ENCODE measurements at places on chromosomes 7 and 10.

- DNase-seq = no peak
These were observed 151.3 kb downstream of the LRRN3 start for GRCh38 chr7:111242141-111242755.

- no peak for DNase-seq
These were observed 360.4 kb upstream of the CELF2 start for GRCh38 chr10:10657139-10657760.

DNA sequence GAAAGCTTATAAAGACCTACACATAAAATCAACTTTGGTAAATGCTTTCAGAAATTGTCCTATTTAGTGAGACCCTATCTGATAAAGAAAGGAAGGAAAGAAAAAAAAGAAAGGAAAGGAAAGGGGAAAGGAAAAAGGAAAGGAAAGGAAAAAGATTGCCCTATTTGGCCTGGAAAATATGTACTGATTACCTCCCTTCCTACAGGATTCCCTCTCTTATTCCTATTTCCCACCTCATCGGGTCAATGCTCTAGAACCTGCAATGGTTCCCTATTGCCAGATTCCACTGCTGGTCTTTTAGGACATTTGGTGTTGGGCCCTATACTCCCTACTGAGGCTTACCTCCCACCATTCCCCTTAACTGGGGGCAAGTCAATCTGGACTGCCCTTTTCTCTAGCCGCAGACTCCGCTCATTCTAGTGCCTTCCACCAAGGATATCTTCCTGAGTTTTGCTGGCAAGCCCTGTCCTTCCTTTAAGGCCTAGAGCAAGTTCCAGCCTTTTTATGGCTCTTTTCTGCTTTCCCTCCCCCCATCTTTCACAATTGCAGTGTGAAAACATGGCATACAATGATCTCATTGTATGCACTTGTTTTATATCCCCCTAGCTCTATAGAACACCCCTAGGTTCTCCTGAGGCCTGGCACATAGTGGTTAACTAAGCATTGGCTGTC lies 4.4 kb downstream of the DDIT4 start:
- DNase-seq = no peak

DNA sequence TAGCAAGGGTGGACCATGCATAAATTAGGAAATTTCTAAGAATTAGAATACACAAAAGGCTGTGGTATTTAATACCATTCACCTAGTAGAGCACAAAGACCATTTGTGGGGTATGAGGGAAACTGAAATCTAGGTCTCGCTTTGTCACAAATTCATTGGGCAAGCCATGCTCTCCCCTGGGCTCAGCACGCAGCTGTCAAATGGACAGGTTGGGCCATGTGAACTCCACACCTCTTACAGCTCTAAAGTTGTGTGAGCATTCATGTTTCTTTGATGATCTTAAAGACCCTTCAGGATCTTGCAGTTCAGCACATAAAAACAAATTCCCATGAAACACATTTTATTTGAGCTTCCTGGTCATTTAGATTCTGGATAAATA lies 121.3 kb downstream of the CHN2 start:
- no peak for DNase-seq

DNA sequence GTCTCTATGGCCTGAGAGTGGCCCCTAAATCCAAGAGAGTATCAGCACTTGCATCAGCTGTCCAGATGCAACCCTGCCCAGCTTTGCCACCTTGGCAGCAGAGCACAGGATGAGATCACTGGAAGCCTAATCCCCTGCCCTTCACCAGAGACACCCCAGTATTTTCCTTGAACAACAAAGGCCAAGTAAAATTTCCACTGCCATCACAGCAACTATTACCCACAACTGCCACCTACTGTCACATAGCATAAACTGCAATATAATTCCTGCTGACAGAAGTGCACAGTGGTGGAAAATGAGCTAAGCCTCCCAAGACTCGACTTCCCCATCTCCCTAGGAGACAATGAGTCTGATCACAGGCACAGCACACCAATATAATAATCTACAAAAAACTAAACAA lies 462.8 kb upstream of the ZWINT start:
- no peak for DNase-seq

- DNase-seq = no peak
These were observed 438.3 kb downstream of the RPS24 start for GRCh38 chr10:78471723-78472550.

GRCh38 chr7:70319057-70319456 lies 720.8 kb downstream of the AUTS2 start:
- no peak for DNase-seq

DNA sequence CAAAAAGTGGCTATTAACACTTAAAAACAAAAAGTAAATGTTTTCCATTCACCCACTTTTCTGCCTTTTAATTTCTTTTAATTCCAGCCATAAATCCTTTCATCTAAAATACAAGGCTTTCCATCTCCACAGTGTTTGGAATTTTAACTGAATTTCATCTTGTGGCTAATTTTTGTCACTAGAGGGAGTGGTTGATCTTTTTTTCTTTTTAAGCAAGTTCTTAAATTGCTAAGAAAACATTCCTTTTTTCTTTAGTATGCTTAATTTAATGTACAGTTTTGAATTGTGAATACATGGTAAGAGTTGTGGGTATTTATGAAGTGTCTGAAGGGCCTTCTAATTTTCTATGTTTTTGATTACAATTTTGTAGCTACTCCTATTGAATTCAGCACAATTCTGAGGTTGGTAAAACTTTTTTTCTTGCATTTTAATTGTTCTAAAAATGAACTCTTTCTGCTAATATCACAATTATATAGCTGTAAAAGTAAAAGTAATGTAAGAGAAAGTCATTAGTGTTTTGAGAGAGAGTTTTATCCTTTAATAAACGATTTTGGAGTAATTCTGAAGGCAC lies 54.9 kb upstream of the ANK3 start:
- DNase-seq = no peak

- no peak for DNase-seq
These were observed 46.1 kb upstream of the FOXP2 start for GRCh38 chr7:114368492-114368891.

- no peak for DNase-seq
These were observed 46.7 kb downstream of the RAB18 start for GRCh38 chr10:27550823-27551222.

- DNase-seq = no peak
These were observed 1.7 kb downstream of the TSPAN12 start for GRCh38 chr7:120856198-120856597.

GRCh38 chr7:91043924-91044645 lies 220.1 kb upstream of the FZD1 start:
- DNase-seq = no peak

- no peak for DNase-seq
These were observed 1.2 kb downstream of the BRAF start for GRCh38 chr7:140923358-140924006.

- DNase-seq = no peak
These were observed 50.9 kb downstream of the CCDC3 start for GRCh38 chr10:12950583-12951128.

DNA sequence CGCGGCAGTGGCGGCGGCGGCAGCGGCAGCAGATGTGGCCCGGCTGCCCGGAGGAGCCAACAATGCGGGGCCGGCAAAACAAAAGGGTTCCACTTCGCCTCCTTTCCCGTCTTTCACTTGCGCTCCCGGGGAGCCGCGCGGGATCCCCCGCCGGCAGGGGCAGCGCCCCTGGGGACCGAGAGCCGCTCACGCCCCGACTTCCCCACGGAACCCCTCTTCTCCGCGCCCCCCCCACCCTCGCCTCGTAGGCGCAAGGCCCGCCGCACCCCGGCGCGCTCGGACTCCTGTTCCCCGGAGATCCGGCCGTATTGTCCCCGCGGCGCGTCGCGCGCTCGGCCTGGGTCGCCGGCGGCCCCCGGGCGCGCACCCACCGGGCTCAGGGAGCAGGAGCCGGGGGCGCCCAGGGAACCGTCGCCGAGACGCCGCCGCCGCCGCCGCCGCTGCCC lies 854 bp downstream of the CTBP2 start:
- no peak for DNase-seq

GRCh38 chr7:16193631-16194030 lies 227.7 kb downstream of the CRPPA start:
- DNase-seq = no peak

DNA sequence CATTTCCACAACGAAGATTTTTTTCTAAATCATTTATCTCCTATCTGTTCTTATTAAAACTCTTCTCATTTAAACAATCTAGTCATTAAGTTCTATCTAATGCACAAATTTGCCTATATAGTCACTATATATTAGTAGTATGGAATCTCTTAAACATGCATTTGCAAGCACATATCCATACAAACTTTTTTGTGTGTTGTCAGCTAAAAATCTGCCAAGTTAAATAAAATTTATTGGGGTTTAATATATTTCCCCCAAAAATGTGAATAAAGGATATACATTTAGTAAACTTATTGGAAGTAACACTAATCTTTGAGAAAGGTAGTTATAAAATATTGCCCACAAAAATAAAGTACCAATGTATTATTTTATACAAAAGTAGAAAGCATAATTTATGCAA lies 55.3 kb downstream of the ORC5 start:
- no peak for DNase-seq

- DNase-seq = no peak
These were observed 4.8 kb upstream of the MTG1 start for GRCh38 chr10:133388973-133389818.

DNA sequence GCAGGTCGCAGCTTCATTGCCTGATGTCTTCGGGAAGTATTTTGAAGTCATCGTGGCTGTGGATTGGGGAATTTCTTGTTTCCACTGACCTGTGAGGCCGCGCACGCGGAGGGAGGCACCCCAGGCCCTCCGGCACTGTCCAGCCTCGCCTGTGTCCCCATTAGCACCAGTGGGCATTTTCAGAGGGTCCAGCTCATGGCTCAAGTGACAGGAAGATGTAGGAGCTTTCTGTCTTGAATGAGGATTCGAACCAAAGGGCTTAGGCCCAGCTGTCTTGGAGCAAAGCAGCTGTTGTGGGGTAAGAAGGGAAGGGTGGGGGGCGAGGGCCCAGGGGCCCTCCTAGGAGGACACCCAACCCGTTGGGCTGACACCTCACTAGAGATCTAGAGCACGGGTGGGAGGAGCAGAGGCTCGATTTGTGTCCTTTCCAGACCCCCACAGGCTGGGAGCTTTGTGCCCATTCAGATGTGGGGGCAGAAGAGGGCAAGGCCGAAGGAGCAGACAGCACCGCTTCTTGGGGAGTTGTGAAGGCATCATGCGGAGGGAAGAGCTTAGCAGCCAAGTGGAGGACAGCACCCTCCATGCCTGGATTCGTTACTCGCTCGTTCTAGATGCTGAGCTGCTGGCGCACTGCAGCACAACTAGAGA lies 914 bp downstream of the ZNF37A start:
- no peak for DNase-seq

DNA sequence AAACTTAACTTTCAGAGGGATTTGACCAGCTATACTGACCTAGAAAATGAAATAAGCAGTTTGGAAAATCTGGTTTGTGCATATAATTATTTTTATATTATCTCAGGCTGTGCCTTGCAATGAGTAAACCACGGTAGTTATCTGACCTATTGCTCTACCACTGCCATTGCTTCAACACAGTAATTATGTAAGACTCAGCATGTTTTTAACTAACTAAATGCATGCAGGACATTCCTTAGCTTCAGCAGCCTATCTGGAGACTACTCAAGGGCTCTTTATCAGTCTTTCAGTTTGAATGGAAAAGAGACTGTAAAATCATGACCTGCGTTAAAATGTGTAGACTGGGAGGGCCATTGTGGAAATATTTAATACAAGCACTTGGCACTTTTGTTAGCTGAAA lies 22.5 kb downstream of the CHN2 start:
- DNase-seq = no peak

GRCh38 chr10:26486990-26487850 lies 49.1 kb downstream of the APBB1IP start:
- peak; percentile 32 for DNase-seq

GRCh38 chr10:7773845-7774801 lies 13.7 kb downstream of the KIN start:
- no peak for DNase-seq

- DNase-seq = no peak
These were observed 816 bp downstream of the TECPR1 start for GRCh38 chr7:98251231-98251600.

- DNase-seq = no peak
These were observed 5.1 kb downstream of the CACNA2D1 start for GRCh38 chr7:82438521-82438920.

DNA sequence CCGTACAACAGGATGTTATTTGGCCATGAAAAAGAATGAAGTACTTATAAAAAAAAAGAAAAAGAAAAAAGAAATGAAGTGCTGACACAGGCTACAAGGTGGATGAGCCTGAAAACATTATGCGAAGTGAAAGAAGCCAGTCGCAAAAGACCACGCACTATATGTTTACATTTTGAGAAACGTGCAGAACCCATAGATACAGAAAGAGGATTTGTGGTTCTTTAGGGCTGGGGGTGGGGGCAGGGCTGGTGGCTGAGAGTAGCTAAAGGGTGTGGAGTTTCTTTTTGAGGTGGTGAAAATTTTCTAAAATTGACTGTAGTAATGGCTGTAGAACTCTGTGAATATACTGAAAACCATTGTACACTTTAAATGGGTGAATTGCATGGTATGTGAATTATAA lies 86.0 kb upstream of the FAM20C start:
- no peak for DNase-seq

GRCh38 chr10:80408242-80409101 lies at the start of gene PRXL2A:
PRXL2A (plus strand) TSS chr10:80408551; CDS start chr10:80420468, 11,917 bp downstream.
- peak; percentile 55 for DNase-seq

DNA sequence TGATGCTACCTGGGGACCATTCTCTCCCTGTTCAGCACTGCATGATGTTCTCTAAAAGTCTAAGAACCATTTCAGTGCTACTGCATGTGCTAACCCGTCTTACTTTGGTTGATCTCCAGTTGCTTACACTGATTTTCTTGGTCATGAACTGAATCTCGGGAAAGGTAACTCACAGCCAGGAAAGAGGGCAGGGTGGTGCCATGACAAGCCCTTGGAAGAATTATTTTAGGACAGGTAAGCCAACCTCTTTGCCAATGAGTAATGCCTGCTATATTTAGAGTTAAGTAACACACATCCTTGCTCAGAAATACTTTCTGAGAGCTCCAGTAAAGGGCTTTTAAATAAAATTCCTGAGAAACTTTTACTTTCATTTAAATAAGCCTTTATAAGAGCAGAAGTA lies 126.7 kb downstream of the ARL4A start:
- DNase-seq = no peak

GRCh38 chr7:77729574-77730348 lies 33.5 kb downstream of the RSBN1L start:
- DNase-seq = no peak
